ENCODE measurements at places on chromosomes 4 and X.

DNA sequence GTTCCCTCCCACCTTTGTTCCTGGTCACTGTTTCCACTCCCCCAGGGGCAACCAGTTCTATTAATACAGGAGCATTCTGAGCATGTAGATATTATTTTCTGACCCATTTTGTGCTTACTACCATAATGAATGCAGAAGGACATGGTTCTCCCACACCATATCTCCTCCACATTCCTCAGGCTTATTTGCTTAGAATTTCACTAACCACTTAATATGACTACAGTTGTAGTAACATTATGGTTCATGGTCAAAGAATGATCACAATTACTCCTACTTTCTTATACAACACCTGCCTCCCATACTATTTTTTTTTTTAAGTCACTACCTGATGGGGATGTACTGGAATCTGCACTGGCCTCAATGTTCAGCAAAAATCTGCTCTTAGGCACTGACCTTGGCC lies 7.5 kb upstream of the FAM184B start:
- DNase-seq, result no peak

GRCh38 chrX:72271091-72271788 lies 5.8 kb downstream of the RPS4X start:
- DNase-seq, result no peak

DNA sequence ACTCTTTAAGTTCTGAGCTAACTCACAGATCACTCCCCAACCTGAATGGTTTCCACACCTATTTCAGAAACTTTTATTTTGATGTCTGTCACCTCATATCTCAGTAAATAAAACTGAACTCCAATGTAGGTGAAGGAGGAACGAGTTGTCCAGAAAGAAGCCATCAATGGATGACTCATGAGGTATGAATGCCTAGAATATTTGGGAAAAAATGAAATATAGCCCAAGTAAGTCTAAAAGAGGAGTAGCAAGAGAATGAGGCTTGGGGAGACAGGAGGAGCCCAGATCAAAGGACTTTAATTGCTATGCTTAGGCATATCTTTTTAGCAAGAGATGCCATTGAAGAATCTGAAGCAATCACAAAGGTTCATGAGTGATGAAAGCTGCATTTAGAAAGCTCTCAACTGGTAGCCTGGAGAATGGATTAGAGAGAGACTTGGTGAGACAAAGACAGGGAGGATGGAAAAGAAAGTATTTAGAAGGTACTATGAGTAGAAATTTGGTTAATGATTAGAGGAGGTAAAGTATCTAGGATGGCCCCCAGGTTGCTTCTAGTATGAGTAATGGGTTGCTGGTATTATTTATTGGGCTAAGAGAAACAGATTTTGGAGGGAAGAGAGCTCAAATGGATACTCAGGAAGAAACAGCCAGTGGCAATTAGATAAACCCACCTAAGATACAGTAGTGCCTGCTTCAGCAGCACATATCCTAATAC lies 39.4 kb downstream of the NOCT start:
- no peak for DNase-seq

DNA sequence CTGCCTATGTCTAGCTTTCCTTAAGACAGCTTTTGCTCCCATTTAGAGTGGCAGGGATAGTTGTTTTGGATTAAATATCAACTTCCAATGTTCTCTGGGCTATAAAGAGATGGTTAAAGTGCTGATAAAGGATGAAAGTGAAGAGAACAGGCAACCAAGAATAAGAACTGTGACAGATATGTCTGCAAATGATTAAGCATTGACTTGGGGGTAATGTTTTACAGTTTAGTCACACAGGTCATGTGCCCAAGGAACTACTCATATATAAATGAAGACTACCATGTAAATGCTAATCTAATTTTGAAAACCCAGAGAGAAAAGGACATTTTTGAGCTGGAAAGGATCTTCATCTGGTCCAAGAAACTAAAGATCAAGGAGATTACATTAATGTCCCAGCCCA lies 42.1 kb downstream of the RBMX2 start:
- no peak for DNase-seq

DNA sequence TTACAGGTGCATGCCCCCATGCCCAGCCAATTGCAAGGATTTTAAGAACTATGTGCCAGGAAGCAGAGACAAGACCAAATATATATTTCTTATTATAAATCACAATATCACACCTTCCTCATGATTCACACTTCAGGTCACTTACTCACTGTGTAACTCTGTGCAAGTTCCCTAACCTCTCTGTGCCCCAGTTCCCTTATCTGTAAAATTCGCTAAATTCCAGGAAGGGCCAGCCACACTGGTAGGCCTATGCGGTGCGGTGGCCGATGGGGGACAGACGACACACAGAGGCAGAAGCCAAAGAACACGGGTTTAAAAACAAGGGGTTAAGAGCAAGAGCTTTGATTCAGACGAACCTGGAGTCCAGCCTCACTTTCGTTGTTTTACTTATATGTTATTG lies 2.8 kb downstream of the TRIM2 start:
- no peak for DNase-seq

DNA sequence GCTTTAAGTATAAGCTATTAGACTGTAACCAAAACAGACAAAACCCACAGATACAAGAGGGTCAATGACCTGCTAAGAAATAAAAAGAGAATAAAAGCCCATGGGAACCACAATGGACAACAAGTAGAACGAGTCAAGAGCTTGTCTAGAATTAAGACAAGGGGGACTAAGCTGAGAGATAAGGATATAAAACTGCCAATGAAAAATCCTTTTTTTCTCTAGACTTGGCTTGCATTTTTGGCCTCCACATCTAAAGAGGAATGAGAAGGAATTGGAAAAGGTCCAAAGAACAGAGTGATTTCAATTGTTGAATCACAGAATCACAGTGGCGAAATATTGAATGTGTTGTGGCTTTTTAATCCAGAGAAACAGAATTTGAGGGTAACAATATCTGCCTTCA lies 135.7 kb downstream of the QDPR start:
- no peak for DNase-seq

- no peak for DNase-seq
These were observed 11.7 kb downstream of the MEPE start for GRCh38 chr4:87844452-87844851.

DNA sequence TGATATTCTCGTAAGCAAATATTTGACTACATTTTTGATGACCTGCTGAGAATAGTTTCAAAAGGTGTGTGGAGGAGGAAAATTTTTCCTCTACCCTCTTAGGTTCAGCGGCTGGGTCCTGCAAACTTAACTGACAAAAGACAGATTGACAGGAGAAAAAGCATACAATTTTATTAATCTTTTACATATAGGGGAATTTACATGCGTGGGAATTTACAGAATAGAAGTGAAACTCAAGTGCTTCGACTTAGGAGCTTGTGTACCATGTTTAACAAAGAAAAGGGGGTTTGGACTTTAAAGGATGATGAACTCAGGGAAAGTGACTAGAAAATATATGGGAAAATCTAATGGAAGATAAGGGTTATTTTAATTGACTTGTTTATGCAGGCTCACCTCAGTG lies 2.5 kb downstream of the HERC6 start:
- no peak for DNase-seq

DNA sequence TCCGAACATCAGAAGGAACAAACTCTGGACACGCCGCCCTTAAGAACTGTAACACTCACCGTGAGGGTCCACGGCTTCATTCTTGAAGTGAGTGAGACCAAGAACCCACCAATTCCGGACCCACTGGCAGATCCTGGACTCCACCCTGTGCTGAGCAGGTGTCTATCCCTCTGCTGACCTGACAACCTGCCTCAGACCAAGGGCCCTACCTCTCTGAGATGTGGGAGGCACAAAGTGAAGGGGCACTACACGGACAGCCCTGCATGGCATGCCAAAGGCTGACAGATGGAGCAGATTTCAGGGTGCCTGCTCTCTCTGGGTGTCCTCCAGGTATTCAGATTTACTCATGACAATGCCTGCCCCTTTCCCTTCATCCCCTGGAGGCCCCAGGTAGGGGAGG lies 14.0 kb upstream of the HSFX1 start:
- no peak for DNase-seq

DNA sequence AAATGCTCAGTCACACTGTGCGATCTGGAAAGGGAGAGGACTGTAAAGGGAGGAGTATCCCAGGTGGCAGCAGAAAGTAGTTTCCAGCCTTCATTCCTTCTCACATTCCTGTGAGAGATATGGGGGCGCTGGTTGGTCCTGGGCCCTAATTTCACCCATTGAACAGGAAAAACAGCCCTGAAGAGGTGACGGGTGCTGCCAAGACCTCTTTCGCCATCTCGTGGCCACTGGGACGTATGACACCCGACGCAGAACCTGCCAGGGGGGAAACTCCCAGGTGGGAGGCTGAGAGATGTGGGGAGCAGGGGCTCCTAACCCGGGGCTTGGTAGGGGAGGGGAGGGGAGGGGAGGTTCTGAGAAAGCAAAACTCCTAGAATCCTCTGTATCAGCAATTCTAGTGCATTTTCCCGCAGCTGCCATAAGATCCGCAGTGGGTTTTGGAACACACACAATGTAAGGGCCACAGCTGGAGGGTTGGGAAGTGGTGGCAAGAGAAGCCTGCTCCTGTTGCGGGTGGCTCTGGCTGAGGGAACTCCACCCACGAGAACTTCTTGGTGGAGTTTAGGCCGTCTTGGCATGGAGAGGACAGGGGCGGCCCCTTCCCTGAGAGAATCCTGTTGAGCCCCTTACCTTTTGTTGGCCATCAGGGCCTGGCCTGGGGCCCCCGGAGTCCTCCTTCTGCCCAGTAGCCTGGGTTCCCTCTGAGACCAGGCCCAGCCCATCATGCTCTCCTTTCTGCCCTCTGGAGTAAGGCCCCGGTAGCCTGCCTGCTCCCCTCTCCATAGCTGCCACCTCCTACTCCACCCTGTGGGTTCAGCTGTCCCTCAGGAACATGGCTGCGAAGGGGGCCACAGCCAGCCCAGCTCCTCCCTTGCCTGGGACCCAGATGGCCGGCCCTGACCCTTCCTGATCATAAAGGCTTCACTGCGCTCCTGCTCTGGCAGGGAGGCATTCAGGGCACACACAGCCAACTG lies 134.1 kb downstream of the OR13H1 start:
- no peak for DNase-seq

DNA sequence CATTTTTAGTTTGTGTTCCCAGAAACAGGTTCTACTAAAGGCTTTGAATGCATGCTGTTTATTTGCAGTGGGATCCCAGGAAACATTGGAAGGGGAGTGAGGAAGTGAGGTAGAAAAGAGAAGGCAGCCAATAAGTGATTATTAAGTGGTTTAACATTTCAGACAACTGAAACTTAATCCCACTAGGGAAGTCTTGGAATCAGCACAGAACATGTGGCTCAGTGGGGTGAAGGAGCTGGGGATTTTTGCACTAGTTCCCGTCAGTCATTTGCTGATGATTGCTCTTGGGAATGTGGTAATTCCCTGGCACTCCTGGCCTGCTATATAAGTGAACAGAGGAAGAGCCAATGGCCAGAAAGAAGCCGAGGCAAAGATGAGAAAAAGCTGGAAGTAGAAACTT lies 1053.0 kb upstream of the IGFBP7 start:
- DNase-seq, result no peak

- DNase-seq, result no peak
These were observed 92.6 kb downstream of the CCSER1 start for GRCh38 chr4:90219822-90220221.

Measured in GM04503 (cell line).